IMR-90 (cell line): ENCODE measurements at places on chromosomes 4 and X. TPM values are rescaled to one million over a fixed set of nuclear protein-coding genes. Genes with fewer than 3 reads are reported as not detected.

MAGEA8 gene
- not detected in 2 replicates for total RNA-seq

ZNF630 gene
- total RNA-seq = 0.28 and 0.54 TPM in 2 replicates

DNA sequence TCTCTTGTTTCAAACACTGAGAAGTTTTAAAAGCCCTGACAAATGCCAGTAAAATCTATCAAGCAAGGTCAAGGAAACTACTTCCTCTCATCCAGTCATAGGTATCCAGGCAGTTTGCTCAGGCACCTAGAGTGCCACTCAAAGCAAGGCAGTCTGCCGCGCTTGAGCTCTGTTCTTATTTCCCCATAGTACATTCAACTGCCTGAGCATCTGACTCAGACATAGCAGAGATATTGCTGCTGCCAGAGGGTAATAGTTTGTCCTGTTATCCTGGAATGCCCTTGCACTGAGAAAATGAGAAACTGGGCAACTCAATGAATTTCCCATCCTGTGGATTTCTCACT lies 16.1 kb upstream of the ATP8A1 start:
- H3K36me3 ChIP-seq = no peaks in the 10 kb centered on the region
- no peak overlapping the region for H3K27ac ChIP-seq
- H3K4me3 ChIP-seq = no peak overlapping the region
- no peak for DNase-seq
- no peaks in the 10 kb centered on the region for H3K4me1 ChIP-seq
- H3K27me3 ChIP-seq = no peaks in the 10 kb centered on the region

DNA sequence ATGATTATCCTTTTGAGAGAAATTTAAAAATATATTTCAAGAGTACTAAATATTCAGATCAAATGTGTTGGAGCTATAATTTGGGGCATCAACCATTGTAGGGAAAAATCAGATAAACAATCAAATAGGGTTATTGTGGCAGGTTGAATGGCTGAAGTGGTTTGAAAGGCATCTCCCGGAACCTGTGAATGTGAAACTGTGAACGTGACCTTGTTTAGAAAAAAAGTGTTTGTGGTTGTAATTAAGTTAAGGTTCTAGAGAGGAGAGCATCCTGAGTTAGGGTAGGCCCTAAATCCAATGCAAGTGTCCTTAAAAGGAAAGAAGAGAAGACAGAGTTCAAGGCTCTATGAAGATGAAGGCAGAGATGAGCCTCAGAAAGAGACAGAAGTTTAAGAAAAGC lies 37.4 kb downstream of the ADGRA3 start:
- DNase-seq = no peak
- H3K27me3 ChIP-seq = no peaks in the 10 kb centered on the region
- peaks cover 11% of the 10 kb centered on the region for H3K4me1 ChIP-seq
- H3K36me3 ChIP-seq = no peaks in the 10 kb centered on the region

DNA sequence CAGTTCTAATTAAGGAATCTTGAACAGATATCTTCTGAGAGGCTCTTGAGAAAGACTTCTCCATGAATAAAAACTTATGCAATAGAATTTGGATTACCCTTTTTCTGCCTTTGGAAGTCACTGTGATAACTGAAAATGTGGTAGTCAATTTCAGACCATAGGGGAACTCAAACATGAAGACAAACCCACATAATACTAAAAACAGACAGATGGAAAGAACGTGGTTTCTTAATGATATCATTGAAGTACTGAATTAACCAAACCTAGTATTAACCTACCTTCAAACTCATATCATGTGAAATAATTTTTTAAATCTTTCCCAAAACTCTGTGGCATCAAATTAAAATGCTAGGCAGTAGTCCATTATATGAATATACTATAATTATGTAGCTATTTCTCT lies 153.5 kb downstream of the CAMK2D start:
- H3K4me1 ChIP-seq = no peaks in the 10 kb centered on the region; the same call in 1 of the 2 replicates
- H3K4me3 ChIP-seq = no peak overlapping the region
- H3K36me3 ChIP-seq = peaks cover 8% of the 10 kb centered on the region
- no peak overlapping the region for H3K27ac ChIP-seq
- no peaks in the 10 kb centered on the region for H3K27me3 ChIP-seq

DNA sequence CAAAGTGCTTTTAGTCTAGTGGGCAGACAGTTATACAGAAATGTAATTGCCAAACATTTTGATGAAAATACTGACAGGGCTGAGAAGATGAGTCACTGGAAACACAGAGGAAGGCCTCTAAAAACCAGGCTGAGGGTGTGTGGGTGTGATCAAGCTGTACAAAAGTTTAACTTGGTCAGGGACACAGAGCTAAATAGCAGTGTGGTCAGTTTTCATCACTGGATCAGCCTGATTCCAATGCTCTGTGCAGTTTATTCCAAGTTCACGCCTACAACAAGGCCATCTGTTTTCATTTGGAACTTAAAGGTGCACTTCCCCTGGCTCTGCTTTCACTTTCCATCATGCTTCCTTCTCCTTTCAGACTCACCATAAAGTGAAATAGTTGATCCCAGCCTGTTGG lies 10.6 kb downstream of the CENPVL3 start:
- peaks cover 12% of the 10 kb centered on the region for H3K27me3 ChIP-seq
- H3K36me3 ChIP-seq = no peaks in the 10 kb centered on the region
- no peaks in the 10 kb centered on the region for H3K4me1 ChIP-seq
- DNase-seq = peak; percentile 1
- H3K4me3 ChIP-seq = no peak overlapping the region
- H3K27ac ChIP-seq = no peak overlapping the region
